ENCODE measurements at places on chromosomes 2 and 18.

- no peak for DNase-seq
Measured at GRCh38 chr18:77899972-77900754, 650.5 kb downstream of the GALR1 start.

- no peak for DNase-seq
Measured at GRCh38 chr18:32975163-32975436, 202.3 kb upstream of the KLHL14 start.

DNA sequence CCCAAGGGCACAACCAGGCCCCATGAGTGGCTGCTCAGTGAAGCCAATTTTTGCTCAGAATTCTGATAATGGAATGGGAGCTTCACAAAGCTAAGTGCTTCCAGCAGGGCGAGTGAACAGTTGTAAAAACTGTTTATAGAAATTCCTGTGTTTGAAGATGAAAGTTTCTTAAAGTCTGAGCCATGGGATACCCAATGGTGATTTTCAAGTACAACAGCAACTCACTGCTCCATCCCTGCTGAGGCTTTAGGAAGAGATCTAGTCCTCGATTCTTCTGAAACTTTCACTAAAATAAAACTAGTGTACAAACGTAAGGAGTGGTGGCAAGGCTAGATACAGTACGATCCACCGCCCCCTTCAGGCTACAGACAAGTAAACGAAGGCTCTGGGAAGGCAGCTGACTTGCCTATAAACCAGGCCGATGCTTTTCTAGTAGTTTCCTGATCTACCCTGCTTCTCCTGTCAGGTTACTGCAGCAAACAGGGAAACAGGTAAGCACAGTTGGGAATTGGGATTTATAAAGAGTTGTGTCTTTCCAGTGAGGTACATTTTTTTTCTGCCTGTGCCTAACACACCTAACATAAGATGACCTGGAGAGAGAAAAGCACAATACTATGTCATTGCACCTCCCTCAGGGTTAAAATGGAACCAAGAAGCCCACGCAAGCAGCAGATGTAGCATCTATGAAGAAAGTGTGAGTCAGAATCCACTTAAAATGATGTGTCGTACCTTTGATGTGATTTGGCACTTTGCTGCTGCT lies 108.7 kb downstream of the UXS1 start:
- DNase-seq, result no peak

GRCh38 chr18:35027206-35027605 lies 14.0 kb upstream of the MAPRE2 start:
- no peak for DNase-seq

DNA sequence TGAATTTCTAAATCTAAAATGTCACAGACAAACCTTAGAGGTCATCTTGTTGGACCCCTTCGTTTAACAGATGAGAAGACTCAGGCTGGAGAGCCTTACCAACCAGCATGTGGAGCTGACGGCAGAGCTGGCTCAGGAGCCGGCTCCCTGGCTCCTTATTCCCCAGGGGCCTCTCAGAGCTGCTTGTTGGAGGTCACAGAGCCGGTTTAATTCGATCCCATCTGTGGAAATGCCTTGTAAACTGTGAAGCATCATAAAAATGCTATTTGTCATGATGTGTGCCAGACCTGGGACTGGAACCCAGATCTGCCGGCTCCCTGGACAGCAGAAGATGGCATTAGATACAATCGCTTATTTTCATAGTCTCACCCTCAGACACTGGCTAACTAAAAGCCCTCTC lies 8.2 kb upstream of the CIB4 start:
- DNase-seq, result no peak

DNA sequence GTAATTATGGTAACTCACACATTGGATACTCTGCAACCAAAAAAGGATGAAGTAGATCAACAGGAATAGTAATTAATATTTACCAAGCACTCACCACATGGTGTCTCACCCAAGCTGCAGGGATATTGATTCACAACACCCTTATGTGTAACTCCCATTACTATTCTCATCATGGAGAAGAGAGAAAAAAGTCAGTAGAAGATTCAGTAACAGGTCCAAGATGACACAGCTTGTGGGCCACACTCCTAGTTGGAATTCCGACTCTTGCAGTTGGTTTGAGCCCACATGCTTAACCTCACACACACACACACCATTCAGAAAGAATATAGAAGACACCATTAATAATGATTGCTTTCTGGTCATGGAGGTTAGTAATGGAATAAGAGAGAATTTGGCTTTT lies 1.7 kb upstream of the MLPH start:
- no peak for DNase-seq

DNA sequence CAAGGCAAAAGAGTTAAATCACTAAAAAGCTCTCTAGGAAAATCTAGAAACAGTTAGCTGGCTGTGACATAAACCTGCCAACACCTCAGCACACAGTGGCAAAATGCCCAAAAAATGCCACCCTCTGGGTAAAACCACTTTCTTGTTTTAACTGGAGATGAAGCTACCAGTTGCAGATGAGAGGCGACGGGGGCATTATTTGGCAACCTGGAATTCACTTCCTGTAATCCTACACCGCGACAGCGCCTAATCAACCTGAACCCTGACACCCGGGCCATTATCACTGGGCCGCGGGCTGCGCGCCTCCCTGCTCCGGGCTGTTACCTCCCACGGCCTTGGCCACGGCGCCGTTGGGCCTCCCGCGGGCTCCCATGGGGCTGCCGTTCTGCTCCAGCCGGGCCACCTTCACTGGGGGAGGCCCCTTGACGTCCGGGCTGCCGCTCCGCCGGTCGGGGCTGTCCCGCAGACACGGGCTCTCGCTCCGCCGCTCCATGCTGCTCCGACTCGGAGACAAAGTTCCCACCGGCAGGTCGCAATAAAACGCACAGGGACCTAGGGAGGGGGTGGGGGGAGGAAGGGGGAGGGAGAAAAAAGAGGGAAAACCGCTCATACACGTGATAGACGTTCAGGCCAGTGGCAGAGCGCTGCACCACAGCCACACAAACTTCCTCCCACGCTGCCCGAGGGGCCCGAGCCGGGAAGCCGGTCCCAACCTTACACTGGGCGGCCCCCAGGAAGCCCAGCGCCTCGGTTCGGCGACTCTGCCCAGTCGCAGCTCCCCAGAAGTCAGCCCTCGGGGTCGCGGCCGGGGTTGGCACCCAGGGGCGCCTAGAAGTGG lies 2.0 kb downstream of the SATB2 start:
- DNase-seq, result no peak

DNA sequence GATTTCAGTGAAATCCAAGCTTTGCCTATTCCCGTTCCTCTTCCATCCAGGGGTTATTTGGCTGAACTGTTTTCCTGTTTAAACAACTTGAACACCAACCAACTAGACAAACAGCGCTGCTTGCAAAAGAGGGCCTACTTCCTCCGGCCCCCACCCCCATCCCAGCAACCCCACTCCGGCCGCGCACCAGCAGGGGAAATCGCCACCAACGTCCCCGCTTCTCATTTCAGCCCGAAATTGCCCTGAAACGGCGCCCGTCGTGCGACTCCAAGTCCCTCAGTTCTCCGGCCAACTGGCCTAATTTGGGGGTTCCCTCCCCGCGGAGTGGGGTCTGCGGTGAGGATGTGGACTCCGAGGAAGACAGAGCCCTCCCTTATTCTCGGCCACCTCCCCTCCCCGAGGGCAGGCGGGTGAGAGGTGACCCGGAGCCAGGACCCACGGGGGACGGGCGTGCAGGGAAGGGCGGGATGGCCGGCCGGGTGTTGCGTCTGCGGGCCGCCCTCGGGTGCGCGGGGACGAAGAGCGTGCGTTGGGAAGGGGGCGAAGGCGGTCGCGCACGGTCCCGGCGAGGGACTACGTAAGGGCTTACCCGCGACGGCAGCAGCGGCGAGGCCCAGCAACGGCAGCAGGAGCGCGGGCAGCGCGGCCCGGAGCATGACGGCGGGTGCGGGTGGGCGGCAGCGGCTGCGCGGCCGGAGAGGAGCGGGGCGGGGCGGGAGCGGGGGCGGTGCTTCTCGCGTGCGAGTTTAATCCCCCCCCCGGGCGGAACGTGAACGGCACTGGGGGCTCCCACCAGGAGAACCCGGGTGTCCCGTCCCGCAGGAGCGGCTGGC lies at the start of gene CD302:
Gene CD302, minus strand, starts transcription at position 666 of the 833 bp plus-strand sequence. Its CDS starts 10 bp downstream, at position 656.
- DNase-seq, result no peak

GRCh38 chr18:43587538-43588153 lies 310.4 kb upstream of the SYT4 start:
- DNase-seq, result no peak

GRCh38 chr18:61803393-61803792 lies 89.4 kb downstream of the RNF152 start:
- no peak for DNase-seq

GRCh38 chr2:178482437-178482836 lies 2.2 kb downstream of the PLEKHA3 start:
- DNase-seq, result no peak

DNA sequence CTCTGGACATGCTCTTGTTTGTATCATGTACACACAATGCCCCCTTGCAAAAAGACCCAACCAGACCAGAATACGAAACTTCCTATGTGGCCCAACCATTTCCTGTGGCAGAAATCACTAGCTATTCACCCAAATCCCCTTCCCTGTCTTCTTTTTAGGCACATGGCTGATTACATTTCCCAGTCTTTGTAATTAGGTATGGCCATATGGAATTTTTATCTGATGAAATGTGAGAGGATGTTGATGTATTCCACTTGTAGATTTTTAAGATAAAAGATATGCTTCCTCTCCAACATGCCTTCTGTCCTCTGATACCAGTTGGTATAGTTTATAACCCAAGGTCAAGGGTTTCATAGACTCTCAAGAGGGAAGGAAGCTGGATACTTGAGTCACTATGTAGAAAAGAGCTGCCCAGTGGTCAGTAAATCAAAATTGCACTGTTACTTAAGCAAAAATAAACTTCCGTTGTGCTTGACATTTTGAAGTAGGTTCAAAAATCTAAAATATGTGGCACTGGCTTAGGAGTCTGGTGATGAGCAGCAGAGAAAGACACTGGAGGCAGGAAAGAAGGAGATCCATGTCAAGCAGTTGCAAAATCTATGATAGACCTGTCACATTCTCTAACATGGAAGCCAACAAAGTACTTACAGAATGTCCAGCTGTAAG lies 297.4 kb downstream of the SMAD2 start:
- no peak for DNase-seq

DNA sequence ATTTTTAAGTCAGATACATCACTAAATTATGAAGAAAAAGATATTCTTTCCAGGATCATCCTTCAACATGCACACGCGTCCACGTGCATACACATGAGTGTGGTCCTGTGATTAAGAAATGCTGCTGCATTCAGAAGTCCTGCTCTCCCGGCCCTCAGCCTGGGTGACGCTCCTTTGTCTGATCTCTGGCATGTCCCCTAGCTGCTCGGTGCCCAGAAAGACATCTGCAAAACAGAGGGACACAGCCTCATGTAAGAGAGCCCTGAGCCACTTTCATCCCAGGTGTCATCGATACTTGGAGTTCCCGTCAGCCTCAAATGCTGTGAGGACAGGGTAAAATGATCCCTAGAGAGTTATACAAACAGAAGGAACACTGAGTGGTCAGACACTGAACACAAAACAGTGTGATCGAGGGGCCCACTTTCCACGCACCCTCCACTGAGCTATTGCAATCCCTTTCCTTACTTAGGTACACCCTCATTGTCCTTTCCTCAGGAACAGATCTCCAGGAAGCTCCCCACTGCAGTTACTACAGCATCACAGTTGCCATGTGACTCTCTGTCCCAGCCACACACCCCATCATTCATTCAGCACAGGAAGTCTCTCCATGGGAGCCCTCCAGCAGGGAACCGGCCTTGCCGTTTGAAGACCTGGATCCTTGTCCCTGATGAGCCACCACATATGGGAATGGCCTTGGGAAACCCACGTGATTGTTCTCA lies 32.1 kb downstream of the CRACDL start:
- no peak for DNase-seq

DNA sequence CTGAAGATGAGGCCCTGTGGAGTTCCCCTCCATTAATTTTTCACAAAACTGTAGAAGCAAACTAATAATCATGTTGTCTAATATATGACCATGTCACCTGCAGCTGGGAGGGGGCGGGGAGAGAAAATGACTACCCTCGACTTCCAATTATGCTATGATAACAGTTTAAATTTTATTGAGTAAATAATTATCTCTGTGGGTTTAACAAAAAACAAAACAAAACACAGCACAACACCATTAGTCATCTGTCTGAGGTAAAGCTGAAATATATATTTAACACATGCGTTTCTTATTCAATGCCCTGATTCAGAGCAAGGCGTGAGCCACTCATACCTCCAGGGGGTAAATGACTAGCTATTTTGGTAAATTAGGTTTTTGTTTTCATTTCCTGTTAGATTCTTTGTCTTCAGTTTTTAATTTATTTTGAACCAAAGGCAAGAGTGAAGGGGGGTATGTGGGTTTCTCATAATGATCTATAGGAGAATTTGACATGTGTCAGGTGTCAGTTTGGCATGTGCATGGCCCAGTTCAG lies 77.4 kb upstream of the ZCCHC2 start:
- no peak for DNase-seq

DNA sequence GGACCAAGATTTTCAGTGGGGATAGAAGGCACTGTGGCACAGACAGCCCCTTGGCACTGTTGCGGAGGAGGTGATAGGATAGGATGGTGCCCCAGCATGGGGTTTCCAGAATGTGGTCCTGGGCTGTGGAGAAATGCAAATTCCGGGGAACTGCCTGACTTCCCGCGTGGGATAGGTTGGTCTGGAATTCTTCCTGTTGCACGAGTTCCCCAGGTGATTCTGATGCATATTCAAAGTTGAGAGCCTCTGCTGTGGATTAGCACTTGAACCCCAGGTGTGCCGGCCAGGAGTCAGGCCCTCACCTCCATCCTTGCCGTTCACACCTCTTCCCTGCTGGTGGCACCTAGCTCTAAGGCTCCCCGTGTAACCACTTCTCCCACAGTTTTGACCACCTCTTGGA lies 15.5 kb downstream of the NCK2 start:
- DNase-seq, result no peak

- DNase-seq, result no peak
Measured at GRCh38 chr2:215431778-215432758, 3.8 kb downstream of the FN1 start.

DNA sequence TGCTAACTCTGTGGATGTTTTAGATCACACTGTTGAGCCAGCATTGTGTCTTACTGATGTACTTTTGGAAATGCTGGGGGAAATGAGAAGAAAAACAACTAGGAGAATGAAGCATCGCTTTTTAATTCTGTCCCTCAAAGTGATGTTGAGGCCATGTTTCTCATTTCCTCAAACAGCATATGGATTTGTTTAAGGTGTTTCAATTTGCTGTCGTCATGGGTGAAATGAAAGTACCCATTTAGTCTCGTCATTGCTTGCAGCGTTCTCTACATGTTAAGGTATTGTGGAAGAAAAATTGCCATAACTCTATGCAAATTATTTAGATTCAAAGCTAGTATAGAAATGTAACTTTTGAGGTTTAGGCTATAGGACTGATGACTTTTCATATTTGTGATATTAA lies 151.3 kb downstream of the KCTD1 start:
- DNase-seq, result no peak

DNA sequence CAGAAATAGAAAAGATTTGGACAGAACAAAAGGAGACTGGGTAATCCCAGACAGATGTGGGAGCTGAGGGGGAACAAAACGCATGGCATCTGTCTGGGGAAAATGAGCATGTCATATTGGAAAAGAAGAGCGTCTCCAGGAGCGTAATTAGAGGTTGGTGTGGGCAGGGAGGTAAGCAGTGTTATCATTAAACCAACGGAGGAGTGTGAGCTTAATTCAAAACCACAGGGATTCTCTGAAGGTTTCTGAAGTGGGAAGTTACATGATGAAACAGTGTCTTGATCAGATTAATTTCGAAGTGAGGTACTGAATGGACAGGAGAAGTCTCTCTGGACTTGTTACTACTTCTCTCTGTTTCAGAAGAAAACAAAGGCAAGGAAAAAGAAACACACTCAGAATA lies 53.3 kb downstream of the DTNB start:
- no peak for DNase-seq

Data from smooth muscle cell of the brain vasculature (primary cell).